Stimulated activated CD8-positive, alpha-beta memory T cell treated with anti-CD3 and anti-CD28 coated beads, Interleukin-4, amount 100 ng/mL, for 1 hour (primary cell): ENCODE measurements at places on chromosomes 1 and 21.

DNA sequence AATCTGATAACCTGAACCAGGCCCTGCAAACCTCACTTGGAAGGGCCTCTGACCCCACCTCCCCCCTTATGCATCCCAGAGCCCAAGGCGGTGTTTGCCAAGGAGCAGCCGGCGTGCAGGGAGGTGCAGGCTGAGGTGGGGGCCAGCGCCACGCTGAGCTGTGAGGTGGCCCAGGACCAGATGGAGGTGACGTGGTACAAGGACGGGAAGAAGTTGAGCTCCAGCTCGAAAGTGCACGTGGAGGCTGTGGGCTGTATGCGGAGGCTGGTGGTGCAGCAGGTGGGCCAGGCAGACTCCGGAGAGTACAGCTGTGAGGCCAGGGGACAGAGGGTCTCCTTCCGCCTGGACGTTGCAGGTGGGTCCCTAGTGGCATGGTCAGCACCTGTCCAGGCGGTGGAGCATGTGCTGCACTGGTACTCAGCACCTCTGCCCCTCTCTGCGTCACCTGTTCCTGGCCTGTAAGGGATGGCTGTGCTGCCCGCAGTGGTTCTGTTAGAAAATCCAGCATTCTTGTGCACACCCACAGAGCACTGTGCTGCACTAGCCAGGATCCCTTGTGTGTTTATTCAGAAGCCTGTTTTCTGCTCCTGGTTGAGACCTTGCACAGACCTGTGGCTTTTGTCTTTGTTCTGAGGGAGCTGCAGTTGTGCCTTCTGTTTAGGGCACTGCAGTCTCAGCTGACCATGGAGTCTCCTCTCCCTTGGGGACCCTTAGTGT, 11.6 kb downstream of the OBSCN start:
- no peak for DNase-seq

GRCh38 chr1:164563721-164564360, 4.9 kb downstream of the PBX1 start:
- DNase-seq = no peak

DNA sequence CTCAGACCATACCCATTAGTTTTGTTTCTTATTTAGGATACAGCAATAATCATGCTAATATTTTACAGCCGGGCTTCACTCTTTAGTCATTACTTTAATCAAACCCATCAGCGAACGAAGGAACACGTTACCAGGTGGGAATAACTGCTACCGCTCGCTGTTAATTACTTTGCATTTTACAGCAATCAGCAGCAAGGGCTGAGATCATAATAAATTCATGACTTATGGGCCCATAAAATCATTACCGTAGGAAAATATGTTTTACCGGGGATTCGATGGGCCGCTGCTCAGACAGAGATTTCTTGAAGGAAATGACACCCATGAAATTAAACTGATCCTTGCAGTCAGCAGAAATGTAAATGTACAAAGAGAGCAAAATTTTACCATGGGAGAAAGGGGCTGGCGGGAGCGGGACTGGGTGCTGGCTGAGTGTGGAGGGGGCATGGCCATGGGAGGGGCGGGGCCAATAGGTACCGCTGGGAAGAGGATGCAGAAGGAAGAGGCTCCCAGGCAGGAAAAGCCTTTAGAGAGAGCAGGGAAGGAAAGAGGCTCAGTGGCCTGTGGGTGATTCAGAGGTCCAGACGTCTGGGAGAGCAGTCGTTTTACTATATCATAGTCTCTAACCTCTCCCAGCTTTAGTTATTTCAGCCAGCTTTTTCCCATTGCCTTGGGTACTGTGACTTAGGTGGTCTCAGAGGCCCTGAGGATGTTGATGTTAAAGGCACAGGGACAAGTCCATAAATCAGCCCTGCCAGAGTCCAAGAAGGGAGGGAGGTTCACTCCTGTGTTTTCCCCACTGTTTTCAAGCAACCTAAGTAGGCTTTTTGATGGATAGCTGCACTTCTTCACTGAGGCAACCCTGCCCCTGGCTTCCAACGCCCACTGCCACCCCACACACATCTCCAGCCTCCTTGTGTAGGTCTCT, 258.9 kb downstream of the SEC16B start:
- DNase-seq = no peak

DNA sequence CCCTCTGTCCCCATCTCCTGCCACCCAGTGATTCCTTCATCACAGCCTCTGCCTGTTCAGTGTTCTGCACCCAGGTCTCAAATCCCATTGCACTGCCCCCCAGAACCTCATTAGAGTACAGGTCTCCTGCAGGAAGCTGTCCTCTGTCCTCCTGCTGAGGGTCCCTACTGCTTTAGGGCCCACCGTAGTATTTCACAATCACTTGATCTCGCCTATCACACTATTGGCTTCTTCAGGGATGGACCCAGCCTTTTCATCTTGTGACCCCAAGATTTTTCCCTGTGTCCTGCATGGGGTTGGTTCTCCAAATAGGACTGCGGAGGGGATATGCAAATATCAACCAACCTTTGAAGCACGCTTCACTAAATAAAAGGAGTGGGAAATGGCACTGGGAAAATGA, 331.1 kb upstream of the AJAP1 start:
- DNase-seq = no peak

- no peak for DNase-seq
These were observed 29.1 kb downstream of the PRRX1 start for GRCh38 chr1:170692866-170693575.
